ENCODE measurements at places on chromosomes 3 and 15.

DNA sequence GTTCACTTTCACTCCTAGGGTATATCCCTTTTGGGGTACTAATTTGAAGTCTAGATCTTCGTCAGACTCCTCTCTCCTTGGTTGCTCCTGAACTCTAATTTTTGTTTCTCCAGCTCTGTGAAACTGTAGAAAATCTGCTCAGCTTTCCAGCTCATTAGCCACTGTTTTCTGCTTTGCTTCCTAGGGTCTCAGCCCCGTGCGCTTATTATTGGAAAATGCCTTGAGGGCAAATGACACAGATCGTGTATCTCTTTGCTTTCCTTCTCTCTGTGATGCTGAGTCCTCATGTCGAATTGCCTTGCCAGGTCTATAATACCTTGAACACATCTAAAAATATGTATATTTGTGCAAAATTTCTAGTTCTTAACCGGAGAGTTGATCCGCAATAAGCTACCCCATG, 731.1 kb downstream of the EDEM1 start:
- no peak for DNase-seq

GRCh38 chr3:123568875-123569274, 16.0 kb downstream of the HACD2 start:
- no peak for DNase-seq

DNA sequence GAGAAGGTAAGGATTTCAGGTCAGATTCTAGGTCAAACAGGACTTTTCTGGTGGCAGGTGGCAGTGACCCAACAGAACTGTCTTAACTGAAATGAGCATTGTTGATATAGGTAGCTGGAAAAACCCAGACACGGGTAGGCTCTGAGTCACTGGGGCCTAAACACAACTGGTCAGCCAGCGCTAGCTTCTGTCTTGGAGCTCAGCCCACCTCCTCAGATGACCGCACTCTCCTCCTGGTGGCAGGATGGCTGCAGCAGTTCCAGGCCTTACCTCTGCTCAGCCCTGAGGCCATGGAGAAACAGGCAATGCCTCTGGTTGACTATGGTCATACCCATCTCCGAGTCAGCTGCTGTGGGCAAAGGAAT, 61.1 kb upstream of the GATA2 start:
- DNase-seq = peak; percentile 12

DNA sequence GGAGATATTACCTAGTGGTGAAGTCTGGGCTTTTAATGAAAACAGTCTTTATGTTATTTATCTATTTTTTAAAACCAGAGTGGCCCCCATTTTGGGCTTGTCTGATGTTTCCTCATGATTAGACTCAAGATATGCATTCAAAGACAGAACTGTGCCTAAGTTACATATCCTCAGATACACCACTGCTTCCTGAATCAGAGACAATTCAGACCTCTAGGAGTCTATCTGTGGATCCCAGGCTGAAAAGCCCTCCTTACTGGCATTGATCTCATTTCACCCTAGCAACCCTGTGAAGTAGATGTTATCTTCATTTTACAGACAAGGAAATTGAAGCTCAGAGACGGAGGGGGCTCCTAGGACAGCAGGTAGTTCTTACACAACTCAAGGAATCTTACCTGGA, 16.8 kb upstream of the TGM5 start:
- DNase-seq = no peak

DNA sequence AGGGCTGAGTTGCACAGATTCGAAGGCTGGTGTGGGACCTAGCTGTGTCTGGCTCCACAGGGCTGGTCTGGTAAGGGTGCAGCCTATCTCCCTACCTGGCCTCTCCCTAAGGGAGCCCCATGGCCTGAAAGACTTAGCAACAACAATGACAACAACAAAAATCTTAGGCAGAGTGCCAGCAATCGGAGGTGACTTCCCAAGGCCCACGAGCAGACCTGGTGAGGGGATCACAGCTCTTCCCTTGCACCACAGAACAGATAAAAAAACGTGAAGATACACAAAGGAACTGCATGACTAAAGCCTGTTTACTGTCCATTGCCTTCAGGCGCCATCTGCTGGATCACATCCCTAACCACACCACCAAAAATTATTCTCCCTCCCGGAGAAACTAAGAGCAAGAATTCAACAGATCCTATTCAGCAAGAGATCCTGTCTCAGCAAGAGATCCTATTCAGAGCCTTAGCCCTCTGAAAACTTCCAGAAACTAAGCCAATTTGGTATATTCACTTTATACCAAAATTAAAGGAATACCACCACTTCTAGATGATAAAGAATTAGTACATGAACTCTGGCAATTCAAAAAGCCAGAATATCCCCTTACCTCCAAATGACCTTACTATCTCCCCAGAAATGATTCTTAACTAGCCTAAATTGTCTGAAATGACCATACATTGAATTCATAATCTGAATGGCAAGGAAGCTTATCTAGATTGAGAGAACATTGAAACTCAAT, 24.1 kb upstream of the OR5K4 start:
- DNase-seq = peak; percentile 18

DNA sequence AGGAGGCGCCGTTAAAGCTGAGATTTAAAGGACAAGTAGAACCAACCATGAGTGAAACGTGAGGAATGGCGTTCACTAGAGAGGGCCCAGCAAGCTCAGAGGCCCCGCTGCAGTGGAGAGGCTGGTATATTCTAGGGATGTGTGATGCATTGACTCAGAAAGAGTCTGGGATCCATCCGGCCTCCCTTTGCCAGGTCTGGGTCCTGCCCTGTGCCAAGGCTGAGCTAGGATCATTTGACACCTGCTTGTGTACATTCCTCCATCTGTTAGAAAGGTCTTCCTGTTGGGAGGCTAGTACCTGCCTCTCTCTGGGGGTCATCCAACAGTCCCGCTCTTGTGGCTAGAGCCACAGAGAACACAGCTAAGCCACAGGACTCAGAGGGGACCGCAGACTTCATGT, 28.4 kb downstream of the CA12 start:
- DNase-seq = no peak

- no peak for DNase-seq
Measured at GRCh38 chr15:49044002-49044401, 2.2 kb downstream of the SECISBP2L start.

GRCh38 chr3:16486951-16487480, 26.5 kb downstream of the RFTN1 start:
- no peak for DNase-seq

- peak; percentile 54 for DNase-seq
Measured at GRCh38 chr3:102715030-102715697, 280.3 kb downstream of the ZPLD1 start.

DNA sequence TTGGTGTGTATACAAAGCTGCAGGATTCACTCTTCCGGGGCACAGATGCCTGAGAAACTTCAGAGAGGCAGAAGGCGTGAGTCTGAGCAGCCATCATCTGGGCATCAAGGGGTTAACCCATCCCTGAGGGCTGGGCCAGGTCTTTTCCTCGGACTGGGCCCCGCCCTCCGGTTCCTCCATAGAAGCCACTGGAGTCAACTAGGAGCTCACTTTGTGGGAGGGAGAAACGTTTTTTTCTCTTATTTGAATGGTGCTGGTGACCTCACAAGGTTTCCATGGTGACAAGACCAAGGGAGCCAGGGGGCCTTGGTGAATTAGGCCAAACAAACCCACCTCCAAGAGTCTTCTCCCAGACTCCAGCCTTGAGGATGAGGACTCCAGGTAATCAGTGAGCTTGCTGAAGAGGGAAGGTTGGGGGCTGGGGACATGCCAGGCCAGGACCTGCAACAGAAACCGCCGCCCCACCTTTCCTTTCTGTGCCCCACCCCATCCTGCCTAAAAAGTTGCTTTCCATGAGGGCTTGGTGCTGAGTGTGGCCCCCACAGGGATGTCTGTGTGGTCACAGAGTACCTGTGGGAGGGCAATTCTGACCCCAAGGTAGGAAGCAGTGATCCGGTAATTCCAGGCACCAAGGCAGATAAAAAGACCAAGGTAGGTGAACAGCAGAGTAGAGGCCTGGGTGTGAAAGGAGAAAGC, 14.8 kb upstream of the INSYN1 start:
- no peak for DNase-seq

GRCh38 chr3:16817197-16817596, 67.6 kb upstream of the PLCL2 start:
- no peak for DNase-seq

All from fibroblast of skin of abdomen (primary cell).